ENCODE measurements at places on chromosomes 7 and 10.

- no peak for DNase-seq
Measured at GRCh38 chr7:69091521-69091920, 506.8 kb upstream of the AUTS2 start.

GRCh38 chr10:128419466-128420019, 293.3 kb upstream of the MKI67 start:
- DNase-seq = no peak

DNA sequence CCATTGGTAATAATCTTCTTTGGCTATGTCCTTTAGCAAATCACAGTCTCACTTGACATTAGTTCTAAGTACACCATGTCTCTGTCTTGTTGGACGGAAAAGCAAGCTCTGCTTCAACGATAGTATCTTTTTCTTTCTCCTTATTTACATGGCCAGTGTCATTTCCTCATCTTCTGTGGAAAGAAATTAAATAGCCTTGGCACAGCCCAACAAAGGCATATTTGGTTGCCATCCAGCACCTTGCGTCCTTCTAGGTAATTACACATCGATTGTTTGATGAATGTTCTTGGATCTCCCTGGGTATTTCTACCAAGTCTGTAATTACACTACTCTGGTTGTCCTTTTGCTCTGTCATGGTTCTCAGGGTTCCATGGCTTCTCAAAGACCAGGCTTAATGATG, 183.1 kb downstream of the CHN2 start:
- DNase-seq = no peak

GRCh38 chr10:86580521-86580891, 58.9 kb upstream of the WAPL start:
- DNase-seq = no peak

Data from NCI-H1694 treated with DMSO at 0.1 percent for 48 hours (cell line).